ENCODE measurements at places on chromosomes 16 and 17. TPM values are rescaled to one million over a fixed set of nuclear protein-coding genes. Genes with fewer than 3 reads are reported as not detected.

DNA sequence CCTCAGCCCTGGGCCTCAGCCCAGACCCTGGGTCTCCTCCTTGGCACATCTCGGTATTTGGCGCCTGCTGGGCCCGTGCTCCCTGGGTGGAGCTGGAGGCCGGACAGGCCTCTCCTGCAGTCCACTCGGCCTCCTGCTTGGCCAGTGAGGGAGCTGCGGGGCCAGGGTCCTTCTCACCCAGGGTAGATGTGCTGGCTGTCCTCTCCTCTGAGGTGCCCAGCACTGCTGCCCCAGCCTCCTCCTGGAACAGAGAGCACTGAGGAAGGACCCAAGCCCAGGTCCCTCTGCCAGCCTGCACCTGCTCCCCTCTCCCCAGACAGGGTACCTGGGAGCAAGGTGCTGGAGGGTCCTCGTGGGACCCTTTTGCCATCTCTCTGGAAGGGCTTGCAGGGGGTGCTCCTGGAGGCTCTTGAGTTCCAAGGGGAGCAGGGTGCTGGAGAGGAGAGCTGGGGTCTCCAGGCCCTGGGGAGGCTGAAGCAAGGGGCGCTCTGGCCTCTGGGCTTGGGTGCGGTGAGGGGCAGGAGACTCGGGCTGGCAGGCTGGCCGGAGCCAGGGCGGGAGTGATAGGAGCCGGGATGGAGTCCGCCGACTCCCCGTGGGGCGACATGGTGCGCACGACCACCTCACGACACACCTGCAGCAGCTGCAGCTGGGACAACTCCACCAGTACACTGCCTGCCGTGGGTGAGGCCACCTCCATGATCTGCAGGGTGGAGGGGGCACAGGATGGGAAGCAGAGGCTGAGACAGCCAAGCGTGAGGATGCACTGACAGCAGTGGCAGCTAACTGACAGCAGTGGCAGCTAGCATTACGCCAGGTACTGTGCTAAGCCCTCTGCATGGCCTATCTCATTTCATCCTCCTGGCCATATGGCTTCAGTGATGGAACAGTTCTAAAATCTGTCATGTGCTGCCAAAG is 17.8 kb downstream of the TSPOAP1 start:
- DNase-seq, result no peak

DNA sequence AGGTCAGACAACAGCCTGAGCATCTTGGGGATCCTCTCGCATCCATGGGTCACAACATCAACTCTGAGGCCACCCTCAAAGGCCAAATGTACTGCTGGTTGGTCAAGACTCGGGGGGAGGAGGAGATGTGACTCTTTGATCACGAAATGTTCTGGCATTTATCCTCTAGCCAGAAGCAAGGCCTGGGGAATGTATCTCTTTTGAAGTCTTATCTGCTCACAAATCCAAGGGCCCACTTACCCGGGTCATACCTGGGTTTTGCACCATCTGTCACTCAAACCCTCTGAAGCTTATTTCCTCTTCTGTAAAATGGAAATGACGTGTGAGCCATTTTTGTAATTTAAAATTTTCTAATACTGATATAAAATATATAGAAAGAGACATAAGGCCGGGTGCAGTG is 13.2 kb downstream of the CA7 start:
- no peak for DNase-seq

- DNase-seq, result no peak
Measured at GRCh38 chr16:13913374-13914292, 6.3 kb upstream of the ERCC4 start.

DNA sequence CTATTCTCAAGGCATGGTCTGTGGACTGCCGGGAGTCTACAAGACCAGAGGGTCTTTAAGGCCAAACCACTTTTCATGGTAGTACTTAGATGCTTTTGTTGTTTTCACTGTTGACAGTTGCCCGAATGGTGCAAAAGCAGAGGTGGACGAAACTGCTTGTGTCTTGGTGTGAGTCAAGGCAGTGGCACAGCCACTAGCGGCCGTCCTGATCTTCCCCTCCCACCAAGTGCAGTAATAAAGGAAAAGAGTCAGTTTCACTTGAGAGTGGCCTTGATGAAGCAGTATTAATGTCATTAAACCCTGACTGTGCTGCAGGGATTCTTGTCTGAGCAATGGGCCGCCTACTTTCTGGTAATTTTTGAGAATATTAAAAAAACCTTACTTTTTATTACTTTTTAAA is 109.1 kb downstream of the PRKCA start:
- DNase-seq, result no peak

DNA sequence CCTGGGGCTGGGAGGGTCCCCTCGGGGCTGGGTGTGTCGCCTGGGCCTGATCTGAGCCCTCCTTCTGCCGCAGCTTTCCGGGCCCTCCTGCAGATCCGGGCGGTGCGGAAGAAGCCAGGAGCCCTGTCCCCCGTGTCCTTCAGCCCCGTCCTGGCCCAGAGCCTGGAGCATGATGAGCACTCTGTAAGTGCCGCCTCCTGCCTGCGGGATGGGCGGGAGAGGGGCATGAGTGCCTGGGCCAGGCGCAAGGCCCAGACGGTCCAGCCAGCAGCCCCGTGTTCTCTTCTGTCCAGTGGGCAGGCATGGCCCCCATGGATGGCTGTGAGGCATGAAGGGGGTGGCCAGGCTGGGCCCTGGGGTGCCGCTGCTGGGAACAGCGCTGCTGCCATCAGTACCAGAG is 16.0 kb upstream of the NUDT16L1 start:
- no peak for DNase-seq

The SEPTIN1 gene
- total RNA-seq, result not detected

- no peak for DNase-seq
Measured at GRCh38 chr16:50294955-50295354, 28.6 kb downstream of the ADCY7 start.

DNA sequence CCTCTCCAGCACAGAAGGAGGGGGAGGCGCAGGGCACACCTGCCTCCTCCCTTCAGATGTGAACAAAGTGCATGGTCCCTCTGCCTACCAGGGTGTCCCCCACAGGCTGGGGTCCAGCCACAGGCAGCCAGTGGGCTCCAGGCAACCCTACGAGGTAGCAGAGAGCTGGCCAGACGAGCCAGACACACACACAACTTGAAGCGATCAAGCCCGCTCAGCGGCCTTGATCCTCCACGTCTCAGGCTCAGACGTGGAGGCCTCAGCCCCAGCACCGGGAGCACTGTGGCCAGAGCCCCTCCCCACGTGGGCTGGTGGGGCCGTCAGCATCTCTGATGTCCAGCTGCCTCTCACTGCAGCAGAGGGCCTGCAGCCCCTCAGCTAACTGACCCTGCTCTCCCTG is 8.5 kb downstream of the MCRIP1 start:
- no peak for DNase-seq

GRCh38 chr17:28969706-28970393 is 18.5 kb upstream of the PHF12 start:
- no peak for DNase-seq

DNA sequence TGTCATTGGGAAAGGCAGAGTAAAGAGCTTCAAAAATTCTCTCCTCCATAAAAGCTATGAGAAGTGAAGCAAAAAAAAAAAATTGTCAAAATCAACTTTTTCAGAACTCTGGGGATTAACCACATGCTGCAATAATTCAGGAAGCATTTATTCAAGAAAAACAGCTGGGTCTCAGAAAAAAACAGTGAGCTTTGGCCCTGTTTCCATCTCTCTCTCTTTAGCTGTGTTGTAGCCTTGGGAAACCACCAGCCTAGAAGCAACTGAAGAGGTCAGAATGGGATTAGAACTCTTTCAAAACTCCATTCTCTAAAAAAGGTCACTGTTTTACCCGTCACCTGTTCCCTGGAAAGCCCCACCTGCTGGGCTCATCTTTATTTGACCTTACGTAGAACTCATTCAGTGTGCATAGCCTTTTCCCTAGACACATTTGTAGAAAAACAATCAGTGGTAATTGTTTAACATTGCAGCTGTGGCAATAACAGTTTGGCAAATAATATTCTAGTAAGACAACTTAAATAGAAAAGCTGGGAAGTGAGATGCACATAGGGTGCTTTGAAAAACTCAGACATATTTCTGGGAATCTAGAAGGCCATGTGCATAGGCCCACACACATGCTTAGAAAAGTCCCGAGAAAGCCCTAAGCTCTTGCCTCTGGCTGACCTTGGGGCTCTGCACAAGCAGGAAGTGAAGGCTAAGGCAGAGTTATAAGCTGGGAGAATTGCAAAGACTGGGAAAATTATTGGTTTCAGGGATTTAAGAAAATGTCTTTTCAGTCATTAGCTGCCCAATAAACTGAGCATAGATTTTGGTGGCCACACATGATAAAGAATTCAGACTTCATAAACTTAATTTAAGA is 18.0 kb downstream of the SLC5A11 start:
- no peak for DNase-seq

- no peak for DNase-seq
Measured at GRCh38 chr16:55222486-55222885, 101.5 kb upstream of the IRX6 start.

DNA sequence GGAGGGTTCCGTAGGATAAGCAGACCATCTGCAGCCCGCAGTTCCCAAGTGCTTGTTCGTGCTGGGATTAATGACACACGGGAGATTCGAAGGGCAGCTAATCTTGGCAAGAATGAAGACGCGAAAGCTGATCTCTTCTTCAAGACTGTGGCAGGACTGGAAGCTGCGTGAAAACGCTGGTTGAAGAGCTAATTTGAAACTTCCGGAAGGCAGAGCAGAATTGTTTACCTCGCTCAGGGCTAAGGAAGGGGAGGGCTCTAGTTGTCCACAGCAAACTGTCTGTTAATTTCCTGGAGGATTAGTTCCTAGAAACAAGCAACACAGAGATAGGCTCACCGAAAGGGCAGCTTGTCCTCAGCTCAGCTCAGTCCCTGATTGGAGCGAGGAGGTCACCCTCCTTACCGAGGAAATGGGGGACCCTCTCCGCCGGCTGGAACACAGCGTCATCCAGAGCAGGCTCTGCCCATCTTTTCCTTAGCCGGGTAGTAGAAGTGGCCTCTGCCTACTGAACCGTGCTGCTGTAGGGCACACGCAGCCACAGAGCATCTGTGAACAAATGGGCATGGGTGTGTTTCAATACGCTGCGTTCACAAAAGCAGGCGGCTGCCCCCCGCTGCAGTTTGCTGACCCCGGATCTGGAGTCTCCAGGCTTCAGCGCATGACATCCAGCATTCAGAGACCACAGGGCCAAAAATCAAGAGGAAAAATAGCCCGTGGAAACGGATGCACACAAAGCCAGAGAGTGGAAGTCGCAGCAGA is 16.7 kb upstream of the BAIAP2 start:
- peak; percentile 33 for DNase-seq

DNA sequence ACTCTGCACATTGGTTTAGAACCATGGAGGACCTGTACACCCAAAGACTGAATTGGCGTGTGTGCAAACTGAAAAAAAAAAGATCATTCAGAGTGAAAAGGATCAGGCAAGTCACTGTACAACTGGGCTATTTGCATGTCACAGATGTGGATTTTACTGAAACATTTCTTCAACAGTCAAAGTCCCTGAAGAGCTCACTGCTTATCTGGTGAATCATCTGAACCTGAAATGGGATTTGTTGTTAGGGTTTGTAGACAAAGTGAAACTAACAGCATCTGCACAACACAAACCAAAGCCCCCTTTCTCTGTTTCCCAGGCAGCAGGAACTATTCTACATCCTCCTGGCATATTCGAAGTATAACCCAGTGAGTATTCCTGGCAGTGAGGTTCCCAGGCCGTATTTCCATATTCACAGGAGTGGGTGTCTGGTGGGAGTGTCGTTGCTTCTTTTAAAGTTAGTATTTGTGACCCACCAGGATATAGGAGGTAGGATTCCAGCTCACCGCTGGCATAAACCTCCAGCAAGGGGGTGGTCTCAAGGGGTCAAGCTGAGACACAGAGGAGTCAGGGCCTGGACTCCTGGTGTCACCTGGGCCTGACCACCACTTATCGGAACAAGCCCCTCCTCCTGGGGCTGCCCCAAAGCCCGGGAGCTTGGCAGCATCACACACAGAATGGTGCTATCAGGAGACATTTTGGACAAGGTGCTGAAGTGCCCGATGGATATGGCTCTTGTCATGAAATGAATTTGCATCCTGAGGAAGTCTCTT is 80.9 kb downstream of the GOSR1 start:
- DNase-seq, result no peak

DNA sequence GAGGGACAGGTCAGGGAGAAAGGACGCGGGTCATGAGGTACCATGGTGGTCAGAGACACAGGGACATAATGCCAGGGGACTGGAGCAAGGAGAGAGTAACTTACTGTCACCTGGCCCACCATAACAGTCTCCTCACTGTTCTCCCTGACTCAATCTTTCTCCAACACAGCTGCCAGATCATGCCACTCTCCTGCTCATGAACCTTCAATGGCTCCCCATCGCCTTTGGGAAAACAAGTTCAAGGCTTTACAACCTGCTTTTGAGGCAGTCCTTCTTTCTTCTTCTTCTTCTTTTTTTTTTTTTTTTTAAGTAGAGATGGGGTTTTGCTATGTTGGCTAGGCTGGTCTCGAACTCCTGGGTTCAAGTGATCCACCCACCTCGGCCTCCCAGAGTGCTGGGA is 22.9 kb downstream of the CNGB1 start:
- DNase-seq, result no peak

DNA sequence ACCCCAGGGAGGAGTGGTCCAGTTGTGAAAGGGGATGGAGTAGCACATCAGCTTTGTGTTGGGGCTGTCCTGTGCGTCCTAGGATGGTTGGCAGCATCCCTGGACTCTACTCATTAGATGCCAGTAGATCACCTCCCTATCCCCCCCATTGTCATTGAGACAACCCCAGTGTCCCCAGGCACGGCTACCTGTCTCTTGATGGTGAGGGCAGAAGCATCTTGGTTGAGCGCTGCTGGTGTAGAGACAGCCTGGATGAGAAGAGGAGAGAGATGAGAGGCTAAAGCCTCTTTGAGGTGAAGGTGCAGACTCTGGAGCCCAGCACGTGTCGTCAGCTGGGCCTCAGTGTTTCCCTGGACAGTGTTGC is 55.4 kb downstream of the TNFRSF13B start:
- DNase-seq, result no peak

DNA sequence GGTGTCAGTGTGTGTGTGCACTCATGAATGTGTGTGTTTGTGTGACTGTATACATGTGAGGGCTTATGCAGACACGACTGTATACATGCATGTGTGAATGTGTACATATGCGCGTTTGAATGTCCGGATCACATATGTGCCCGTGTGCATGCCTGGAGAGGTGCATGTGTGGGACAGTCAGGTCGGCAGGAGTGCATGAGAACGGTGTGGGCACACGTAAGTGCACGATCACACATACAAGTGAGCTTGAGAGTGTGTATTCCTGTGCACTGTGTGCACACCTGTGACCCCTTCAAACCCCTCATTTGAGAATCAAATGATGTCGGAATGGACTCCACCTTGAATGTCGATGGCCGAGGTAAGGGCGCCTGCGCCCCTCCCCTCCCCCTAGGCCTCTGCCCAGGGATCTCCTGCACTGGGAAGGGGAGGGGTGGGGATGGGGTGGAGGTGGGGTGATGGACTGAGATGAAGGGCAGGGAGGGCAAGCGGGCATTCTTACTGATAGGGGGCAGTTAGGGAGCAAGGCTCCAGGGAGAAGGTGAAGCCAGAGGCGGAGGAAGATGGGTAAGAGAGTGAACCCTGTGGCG is 601 bp upstream of the NGFR start:
- DNase-seq, result no peak

The TPSAB1 gene
- not detected for total RNA-seq

All from bronchial epithelial cell (primary cell).